Heart left ventricle (tissue), 16 donors: ENCODE measurements at places on chromosomes 6 and 20. TPM values are rescaled to one million over a fixed set of nuclear protein-coding genes. Genes with fewer than 3 reads are reported as not detected.

DNA sequence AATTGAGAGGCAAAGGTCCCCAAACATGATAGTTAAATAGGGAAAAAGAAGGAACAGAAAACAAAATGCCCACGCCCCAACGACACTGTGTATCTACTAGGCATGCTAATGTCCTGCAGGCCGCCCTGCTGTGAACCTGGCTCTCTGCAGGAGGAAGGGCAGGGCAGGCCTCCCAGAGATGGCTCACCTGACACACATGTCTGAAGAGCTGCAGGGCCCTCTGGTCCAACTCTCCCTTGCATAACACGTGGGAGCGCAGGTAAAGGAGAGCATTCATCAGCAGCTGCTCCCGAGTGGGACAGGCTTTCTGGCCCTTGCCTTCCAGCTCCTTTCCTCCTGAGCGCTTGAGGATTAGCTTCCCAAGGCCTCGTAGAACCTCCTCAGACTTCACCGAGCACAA is 53.7 kb upstream of the LYRM2 start:
- no peak overlapping the region for H3K4me3 ChIP-seq
- H3K27ac ChIP-seq: no peak overlapping the region
- no peaks in the 10 kb centered on the region for H3K27me3 ChIP-seq
- no peaks in the 10 kb centered on the region for H3K4me1 ChIP-seq
- no peaks in the 10 kb centered on the region for H3K36me3 ChIP-seq

GRCh38 chr6:139364302-139364981 is 10.0 kb downstream of the CITED2 start:
- H3K27ac ChIP-seq: no peak overlapping the region
- peaks cover 15% of the 10 kb centered on the region for H3K4me1 ChIP-seq
- DNase-seq: no peak
- no peaks in the 10 kb centered on the region for H3K27me3 ChIP-seq
- H3K4me3 ChIP-seq: no peak overlapping the region

DNA sequence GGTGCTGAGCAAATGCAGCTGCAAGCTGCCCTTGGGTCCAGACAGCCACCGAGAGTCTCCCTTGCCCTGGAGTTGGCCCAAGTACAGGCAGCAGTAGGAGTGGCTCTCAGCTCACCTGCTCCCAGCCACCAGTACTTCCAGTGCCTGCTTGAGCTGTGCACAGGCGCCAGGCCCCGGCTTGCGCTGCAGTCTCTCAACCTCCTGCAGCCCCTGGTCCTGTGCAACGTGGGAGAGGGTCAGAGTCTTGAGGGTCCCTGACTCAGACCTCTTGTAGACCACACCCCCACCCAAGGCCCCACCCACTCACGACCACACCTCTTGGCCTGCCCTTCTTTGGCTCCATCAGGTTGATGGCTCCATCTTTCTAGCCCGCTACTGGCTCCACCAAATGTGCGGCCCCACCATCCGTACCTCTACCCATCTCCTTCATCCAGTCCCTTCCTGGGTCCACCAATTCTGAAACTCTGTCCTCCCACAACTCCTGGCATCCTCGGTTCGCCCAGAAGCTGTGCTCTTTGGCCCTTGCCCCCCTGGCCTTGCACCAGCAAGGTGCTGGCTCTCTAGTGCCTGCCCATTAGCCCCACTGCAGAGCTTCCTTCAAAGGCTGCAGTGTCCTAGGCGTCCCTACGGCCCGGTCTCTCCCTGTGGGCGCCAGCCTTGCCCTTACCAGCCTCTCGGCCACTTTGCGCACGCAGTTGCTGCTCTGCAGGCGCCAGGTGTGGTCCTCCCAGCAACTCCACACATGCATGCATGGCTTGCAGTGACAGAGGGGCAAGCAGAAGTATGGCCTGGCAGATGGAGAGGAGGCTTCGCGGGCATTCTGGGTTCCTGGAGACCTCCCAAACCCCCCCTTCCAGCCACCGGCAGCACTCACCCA is 16.5 kb upstream of the SPAG4 start:
- H3K4me1 ChIP-seq: peaks cover 9% of the 10 kb centered on the region
- H3K27me3 ChIP-seq: peaks cover 18% of the 10 kb centered on the region
- no peak overlapping the region for H3K4me3 ChIP-seq
- no peak overlapping the region for H3K27ac ChIP-seq
- no peak for DNase-seq
- H3K36me3 ChIP-seq: no peaks in the 10 kb centered on the region

DNA sequence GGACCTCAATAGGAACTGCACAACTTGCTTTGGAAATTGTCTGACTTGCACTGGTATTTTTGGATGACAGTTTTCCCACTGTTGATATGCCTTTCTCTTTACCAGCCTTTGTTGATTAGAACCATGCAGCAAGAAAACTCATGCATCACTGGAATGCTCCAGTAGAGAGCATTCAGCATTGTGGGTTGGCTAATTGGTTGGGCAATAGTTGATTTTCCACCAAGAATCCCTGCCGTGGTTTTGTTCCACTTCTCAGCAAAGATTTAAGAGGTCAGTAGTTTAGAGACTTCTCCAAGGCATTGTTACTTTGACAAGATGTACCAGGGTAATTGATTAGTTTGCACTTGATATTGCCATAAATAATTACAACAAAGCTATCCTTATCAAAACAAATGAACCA is 260.0 kb downstream of the DHX35 start:
- DNase-seq: no peak
- H3K4me1 ChIP-seq: no peaks in the 10 kb centered on the region
- no peak overlapping the region for H3K4me3 ChIP-seq
- H3K27me3 ChIP-seq: no peaks in the 10 kb centered on the region
- no peaks in the 10 kb centered on the region for H3K36me3 ChIP-seq
- no peak overlapping the region for H3K27ac ChIP-seq

GRCh38 chr6:141451511-141452353 is 681.0 kb upstream of the GJE1 start:
- no peak overlapping the region for H3K4me3 ChIP-seq
- no peaks in the 10 kb centered on the region for H3K36me3 ChIP-seq
- no peak overlapping the region for H3K27ac ChIP-seq
- no peak for DNase-seq
- no peaks in the 10 kb centered on the region for H3K27me3 ChIP-seq
- H3K4me1 ChIP-seq: no peaks in the 10 kb centered on the region

- H3K27me3 ChIP-seq: no peaks in the 10 kb centered on the region
- H3K4me3 ChIP-seq: peak overlapping the region; percentile 65
- peaks cover 47% of the 10 kb centered on the region for H3K4me1 ChIP-seq
- H3K27ac ChIP-seq: peak overlapping the region; percentile 96
Observed at GRCh38 chr6:166627875-166628801, 1.1 kb upstream of the RPS6KA2 start.

DNA sequence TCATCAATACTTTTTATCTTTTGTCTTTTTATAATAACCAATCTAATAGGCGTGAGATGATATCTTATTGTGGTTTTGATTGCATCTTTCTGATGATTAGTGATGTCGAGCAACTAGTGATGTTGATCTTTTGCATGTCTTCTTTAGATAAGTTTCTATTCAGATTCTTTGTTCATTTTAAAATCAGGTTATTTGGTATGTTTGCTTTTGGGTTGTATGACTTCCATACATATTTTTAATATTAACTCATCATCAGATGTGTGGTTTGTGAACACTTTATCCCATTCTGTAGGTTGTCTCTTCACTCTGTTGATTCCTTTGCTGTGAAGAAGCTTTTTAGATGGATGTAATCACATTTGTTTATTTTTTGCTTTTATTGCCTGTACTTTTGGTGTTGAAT is 295.8 kb downstream of the BCKDHB start:
- DNase-seq: no peak
- H3K36me3 ChIP-seq: no peaks in the 10 kb centered on the region
- H3K4me1 ChIP-seq: no peaks in the 10 kb centered on the region
- no peaks in the 10 kb centered on the region for H3K27me3 ChIP-seq

GRCh38 chr6:15534974-15535373 is 127.9 kb downstream of the DTNBP1 start:
- H3K36me3 ChIP-seq: peaks cover 11% of the 10 kb centered on the region
- H3K27me3 ChIP-seq: no peaks in the 10 kb centered on the region
- no peak overlapping the region for H3K4me3 ChIP-seq
- H3K4me1 ChIP-seq: peaks cover 12% of the 10 kb centered on the region

DNA sequence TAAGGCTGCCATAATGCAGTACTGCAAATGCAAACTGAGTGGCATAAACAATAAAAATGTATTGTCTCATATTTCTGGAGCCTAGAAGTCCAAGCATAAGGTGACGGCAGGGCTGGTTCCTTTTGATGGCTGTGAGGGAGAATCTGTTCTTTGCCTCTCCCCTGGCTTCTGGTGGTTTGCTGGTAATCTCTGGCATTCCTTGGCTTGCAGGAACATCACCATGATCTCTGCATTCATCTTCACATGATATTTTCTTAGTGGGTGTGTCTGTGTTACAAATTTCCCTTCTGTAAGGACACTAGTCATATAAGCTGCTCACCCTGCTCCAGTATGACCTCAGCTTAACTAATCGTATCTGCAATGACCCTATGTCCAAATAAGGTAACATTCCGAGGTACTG is 1104.2 kb upstream of the CITED2 start:
- DNase-seq: no peak
- H3K36me3 ChIP-seq: no peaks in the 10 kb centered on the region
- H3K4me3 ChIP-seq: no peak overlapping the region
- H3K4me1 ChIP-seq: no peaks in the 10 kb centered on the region
- no peak overlapping the region for H3K27ac ChIP-seq

DNA sequence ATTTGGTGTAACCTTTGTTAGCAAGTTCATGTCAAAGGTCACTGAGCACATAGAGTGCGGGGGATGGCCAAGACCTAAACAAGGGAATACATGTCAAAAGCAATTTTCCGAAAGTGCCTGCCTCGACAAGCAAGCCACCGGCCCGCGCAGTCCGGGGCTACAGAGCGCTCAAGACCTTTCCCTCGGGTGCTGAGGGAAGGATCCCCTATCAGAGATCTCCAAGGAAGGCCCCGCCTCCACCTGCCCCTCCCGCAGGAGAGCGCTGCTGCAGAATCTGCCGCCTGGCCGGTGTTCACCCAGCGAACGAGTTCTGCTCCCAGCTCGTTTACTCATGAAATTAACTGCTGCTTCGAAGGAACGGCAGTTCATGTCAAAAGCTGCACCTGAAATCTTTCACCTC is 252.7 kb downstream of the BMP7 start:
- H3K27ac ChIP-seq: no peak overlapping the region
- no peaks in the 10 kb centered on the region for H3K27me3 ChIP-seq
- no peak for DNase-seq
- H3K36me3 ChIP-seq: no peaks in the 10 kb centered on the region
- no peak overlapping the region for H3K4me3 ChIP-seq
- no peaks in the 10 kb centered on the region for H3K4me1 ChIP-seq

DNA sequence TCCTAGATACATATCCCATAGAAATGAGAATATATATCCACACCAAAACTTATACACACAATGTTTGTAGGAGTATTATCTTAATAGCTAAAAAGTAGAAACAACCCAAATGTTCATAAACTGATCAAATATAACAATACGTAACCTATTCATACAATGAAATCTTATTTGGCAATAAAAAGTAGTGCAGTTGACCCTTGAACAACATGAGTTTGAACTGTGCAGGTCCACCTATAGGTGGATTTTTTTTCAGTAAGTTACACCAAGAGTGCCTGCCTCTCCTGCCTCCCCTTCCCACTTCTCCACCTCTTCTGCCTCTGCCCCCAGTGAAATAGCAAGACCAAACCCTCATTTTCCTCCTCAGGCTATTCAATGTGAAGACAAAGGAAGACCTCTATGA is 95.2 kb downstream of the AHI1 start:
- H3K4me1 ChIP-seq: no peaks in the 10 kb centered on the region
- H3K4me3 ChIP-seq: no peak overlapping the region
- no peak for DNase-seq
- no peaks in the 10 kb centered on the region for H3K27me3 ChIP-seq

DNA sequence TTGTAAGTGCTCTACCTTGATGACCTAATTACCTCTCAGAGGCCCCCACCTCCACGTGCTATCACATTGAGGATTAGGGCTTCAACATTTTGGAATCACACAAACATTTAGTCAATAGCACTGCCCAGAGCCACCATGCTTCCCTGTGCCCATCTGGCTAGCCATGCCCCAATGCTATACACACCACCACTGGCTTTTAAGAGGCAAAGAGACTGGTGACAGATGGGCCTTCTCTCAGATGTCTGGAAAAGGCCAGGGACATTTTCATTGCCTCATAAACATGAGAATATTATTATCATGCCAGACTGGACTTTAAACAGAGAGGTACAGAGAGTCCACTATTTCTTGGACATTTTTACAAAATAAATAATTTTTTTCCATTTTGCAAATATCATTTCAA is 29.8 kb downstream of the TRMT6 start:
- H3K27ac ChIP-seq: no peak overlapping the region
- DNase-seq: no peak
- H3K36me3 ChIP-seq: no peaks in the 10 kb centered on the region
- no peaks in the 10 kb centered on the region for H3K4me1 ChIP-seq
- no peak overlapping the region for H3K4me3 ChIP-seq

DNA sequence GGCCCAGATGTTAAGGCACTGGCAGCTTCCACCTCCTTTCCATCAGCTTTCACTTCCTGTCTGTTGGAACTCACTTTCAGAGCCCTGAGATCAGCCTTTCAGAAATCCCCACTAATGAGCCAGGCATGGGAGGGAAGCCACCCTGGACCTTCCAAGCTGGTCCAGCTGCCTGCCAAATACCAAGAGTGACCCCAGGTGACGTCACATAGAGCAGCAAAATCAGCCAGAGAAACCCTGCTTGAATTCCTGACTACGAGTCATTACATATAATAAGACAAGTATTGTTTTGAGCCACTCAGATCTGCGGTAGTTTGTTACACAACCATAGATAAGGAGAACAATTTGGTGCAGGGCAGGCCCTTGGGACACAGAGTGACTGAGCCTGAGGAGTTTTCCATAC is 556.0 kb upstream of the JAG1 start:
- no peak overlapping the region for H3K4me3 ChIP-seq
- H3K27me3 ChIP-seq: no peaks in the 10 kb centered on the region
- peaks cover 29% of the 10 kb centered on the region for H3K4me1 ChIP-seq
- H3K36me3 ChIP-seq: no peaks in the 10 kb centered on the region
- peak overlapping the region; percentile 60 for H3K27ac ChIP-seq
- peak; percentile 58 for DNase-seq

CRIP3 gene
- total RNA-seq: 20.9 TPM

BANF2 gene
- total RNA-seq: not detected

MATN4 gene
- total RNA-seq: not detected

TAGAP gene
- total RNA-seq: 1.4 TPM

SIRPB1 gene
- 14.0 TPM for total RNA-seq

PLA2G7 gene
- total RNA-seq: 10.8 TPM

SLC22A2 gene
- total RNA-seq: not detected

RIPOR2 gene
- 2.7 TPM for total RNA-seq

POM121L2 gene
- not detected for total RNA-seq
